NCI-H1092 (cell line): ENCODE measurements at places on chromosomes 6 and 20.

- no peak for DNase-seq
These were observed 2.8 kb upstream of the CDSN start for GRCh38 chr6:31122791-31123706.

DNA sequence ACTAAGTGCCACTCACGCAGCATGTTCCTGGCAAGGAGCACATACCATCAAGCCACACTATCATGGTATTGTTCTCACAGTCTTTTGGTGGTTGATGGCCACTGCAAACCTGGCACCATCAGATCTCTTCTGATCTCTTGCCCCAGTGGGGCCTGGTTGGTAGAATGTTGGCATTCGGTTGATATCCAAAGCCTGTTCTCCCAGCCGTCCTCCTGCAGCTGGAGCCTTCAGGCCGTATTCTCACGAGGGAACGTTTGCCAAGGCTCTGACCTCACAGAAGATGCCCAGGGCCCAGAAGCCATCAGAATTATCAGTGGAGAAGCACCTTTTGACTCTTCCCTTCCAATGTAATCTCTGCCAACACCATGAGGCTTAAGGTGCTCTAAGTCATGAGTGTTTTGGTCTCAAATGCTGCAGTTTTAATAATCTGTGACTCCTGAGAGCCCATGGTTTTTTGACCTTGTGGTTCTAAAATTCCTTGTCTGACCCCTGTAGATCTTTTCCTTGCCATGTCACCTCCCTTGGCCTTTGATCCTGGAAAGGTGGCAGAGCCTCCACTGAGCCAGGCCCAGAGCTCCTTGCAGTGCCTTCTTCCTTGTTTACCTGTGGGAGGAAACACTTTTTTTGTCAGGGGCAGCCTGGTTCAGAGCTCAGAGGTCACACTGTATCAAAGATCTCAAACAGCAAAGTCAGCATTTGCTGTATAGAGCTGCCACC is 27.8 kb downstream of the POFUT1 start:
- no peak for DNase-seq

DNA sequence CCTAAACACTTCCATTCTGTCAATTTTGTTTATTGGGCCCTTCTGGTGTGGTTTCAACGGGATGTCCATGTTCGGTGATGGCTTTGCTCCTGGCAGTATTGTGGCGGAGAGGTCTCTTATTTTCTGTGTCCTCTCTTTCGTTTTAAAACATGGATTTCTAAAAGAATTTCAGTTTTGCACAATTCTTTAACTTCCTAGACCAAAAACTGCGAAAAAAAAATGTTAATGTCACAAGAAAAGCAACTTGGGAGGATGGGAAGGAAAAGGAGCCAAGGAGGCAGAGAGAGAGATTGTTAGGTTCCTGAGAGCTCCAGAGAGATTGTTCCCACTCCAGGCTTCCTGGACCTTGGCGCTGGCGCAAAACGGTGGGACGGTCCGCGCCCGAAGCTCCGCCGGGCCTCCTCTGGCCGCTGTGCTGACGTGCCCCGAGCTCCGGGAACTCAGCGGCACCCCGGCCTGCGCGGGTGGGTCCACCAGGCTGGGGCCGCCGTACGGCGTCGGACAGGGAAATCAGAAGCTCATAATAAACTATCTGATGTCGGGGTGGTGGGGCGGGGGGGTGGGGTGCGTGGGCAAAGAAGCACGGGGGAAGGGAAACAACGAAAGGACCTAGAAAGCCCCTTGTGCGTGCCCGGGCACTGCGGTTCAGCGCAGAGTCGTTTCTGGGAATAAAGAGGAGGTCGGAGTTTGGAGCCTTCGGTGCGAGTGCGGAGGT is 951 bp upstream of the OLIG3 start:
- DNase-seq, result no peak

DNA sequence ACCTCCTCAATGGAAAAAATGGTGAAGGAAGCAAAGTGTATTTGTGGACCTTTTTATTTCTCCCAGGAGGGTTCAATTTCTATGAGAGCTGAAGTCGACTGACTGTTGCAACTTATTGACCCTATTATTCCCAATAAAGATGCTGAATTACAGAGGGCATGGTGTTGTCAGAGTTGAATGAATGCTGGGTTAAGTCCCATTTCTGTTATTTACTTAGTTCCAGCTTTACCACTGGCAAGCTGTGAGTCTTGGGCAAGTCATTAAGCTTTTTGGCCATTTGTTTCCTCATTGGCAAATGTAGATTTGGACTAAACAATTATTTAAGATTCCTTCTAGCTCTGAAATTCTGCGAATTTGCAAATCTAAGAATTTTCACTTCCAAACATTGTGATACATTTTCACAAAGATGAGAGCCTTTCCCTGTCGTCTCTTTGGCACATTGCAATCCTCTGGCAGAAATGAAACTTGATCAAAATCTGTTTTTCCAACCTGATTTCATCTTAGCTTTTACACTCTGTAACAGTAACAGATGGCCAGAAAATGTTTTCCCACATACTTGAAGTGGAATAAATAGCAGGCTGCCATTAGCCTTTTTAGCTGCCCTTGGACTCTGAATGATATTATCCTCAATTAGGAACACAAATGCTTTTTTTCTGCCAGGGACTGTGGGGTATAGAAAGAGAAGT is 21.3 kb downstream of the BLTP3A start:
- no peak for DNase-seq

- no peak for DNase-seq
These were observed 97.4 kb downstream of the YTHDF1 start for GRCh38 chr20:63118303-63119120.

GRCh38 chr6:148709577-148709976 is 37.3 kb upstream of the UST start:
- DNase-seq, result no peak

DNA sequence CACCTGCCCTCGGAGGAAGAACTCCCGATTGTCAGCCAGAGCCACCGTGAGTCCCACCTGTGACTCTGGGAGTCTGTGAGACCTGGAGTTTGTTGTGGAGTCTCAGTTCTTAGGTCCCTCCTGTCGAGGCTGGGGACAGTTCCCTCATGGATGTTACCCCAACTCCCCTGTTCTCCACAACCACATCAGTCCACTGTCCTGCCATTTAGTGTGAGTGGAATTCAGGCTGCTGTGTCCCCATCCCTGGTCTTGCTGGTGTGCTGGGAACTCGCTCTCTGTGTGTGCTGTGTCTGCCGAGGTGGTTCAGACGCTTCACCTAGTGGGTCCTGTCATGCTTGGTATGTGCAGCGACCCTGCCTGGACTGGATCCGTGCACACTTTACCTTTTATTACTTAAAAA is 163.2 kb downstream of the DTNBP1 start:
- DNase-seq, result no peak

GRCh38 chr20:50054626-50055511 is 58.1 kb downstream of the UBE2V1 start:
- no peak for DNase-seq

- DNase-seq, result no peak
These were observed 66.2 kb upstream of the EYA2 start for GRCh38 chr20:46828471-46828870.

DNA sequence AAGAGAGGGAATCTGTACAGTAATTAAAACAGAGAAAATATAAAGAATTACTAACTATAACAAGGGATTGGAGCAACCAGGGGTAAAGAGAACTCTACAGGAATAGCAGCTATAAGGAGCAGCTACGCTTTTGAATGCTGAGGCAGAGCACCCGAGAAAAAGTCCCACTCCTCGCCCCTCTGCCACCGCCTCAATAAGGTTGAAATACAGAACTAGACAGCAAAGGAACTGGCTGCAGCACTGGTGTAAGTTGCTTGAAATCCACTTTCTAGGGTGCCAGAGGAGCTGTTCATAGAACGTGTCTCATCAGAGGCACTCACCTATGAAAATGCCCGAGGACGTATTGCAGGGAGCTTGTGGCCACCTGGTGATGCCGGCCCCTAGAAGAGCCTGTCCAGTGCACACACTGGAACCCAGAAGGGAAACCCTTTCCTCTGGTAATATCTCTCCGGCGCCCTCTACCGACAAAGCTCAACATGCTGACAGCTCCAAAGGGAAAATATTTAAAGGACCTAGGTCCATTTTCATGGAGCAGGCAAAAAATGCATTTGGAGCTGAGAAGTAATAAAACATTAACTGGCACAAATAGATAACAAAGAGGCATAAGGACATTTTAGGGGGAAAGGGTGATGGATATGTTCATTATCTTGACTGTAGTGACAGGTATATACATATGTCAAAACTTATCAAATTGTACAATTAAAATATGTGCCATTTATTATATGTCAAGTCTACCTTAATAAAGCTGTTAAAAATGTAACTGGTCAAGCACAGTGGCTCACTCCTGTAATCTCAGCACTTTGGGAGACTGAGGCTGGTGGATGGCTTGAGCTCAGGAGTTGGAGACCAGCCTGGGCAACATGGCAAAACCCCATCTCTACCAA is 137.4 kb upstream of the HDAC2 start:
- peak; percentile 42 for DNase-seq

- no peak for DNase-seq
These were observed 50.6 kb upstream of the EXOC2 start for GRCh38 chr6:743320-744096.

DNA sequence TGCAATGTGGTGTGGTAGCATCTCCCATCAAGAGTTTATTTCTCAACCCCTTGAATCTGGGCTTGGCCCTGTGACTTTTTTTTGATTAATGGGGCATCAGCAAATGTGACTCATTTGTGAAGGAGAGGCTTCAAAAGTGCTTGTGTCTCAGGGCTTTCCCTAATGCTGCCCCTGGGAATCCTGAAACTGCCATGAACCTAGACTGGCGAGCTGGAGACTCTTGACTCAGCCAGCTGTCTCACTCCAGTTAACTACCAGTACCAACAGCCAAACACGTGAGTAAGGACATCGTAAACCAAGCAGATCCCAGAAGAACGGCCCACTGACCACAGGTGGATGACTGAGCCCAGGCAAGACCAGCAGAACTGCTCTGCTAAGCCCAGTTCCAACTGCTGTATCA is 72.8 kb upstream of the ADTRP start:
- no peak for DNase-seq

- DNase-seq, result no peak
These were observed 24.4 kb downstream of the PLCB1 start for GRCh38 chr20:8156235-8157079.

DNA sequence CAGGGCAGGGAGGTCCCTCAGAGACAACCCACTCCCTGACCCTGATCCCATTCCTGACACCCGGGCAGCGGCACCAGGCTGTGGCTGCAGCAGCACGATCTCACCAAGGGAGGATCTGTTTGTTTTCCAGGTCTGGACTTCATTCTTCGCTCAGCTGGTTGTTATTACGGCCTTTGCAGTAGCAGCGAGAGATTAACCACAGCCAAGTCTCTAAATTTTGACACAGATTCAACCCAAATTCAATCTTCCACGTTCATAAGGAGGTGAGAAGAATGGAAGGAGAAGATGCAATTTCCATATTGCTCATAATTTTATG is 91.1 kb upstream of the THBS2 start:
- DNase-seq, result no peak

- no peak for DNase-seq
These were observed 73.6 kb upstream of the ZNF184 start for GRCh38 chr6:27546522-27546921.

GRCh38 chr20:54093423-54094267 is 23.3 kb upstream of the BCAS1 start:
- no peak for DNase-seq

GRCh38 chr6:143673669-143674068 is 4.1 kb upstream of the PHACTR2 start:
- no peak for DNase-seq

DNA sequence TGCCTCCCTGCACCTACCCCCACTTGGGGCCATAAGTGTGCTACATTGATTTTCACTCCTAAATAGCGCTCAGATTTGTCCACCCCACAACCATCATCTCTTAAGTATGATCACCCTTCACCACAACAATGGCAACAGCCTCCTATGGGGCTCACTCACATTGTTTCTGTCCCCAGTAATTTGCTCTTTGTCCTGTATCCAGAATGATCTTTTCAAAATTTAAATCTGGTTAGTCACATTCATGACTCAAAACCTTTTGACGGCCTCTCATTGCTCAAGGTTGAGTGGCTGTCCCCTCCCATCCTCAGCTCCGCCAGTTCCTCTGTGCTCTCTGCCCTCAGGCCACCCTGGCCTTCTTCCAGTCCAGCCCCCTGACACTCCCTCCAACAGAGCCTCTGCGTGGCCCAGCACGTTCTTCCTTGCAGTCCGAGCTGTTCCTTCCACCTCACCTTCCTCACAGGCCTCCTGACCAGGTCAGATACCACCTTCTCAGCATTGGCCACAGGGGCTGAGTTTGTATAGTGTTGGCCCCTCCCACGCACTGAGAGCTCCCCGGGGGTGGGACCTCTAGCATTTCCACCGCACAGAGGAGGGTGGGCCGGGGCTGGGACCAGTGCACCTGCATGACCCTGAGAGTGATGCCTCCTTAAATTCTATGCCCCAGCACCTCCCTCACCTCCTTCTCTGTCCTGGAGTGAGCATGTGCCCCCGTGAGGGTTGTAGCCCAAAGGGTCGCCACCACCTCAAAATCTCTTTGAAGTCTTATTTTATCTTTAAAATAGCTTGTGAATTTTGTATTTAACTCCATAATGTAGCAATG is 2.4 kb upstream of the PPP1R3G start:
- DNase-seq, result no peak

- DNase-seq, result peak; percentile 93
These were observed 93.8 kb downstream of the FOXA2 start for GRCh38 chr20:22490287-22491193.

- no peak for DNase-seq
These were observed 22.5 kb upstream of the ECHDC1 start for GRCh38 chr6:127365874-127366273.

DNA sequence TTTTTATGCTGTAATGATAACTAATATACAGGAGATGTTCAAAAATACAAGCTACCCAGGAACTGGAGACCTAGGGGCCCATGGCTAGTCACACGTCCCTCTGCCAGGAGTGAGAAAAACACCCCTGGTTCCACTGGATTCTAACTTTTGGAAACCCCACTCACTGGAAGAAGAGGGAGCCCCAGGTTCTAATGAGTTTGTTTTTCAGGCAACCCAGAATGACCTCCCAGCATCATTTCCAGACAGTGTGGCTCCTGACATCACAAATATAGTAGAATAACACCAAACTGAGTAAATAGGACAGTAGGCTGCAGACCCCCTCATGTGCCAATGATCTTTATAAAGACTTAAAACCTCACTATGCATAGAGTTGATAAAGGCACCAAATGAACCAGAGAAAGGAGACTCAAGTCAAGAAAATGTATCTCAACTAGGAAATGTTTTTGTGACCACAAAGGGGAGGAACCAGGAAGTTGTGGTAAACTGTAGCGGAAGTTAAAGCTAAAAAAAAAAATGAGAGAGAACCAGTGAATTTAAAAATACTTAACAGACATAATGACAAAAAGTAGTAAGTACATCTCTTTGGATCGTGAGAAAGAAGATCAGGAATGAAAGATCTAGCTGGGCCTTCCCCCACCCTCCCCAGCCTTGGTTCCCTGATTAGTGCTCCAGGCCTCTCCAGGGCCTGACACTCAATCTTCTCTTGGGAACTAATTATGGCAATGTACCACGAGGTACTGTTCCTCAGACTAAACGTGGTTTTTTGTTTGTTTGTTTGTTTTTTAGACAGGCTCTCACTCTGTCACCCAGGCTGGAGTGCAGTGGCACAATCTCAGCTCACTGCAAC is 19.8 kb downstream of the HLA-E start:
- no peak for DNase-seq
